ENCODE measurements at places on chromosomes 13 and 19.

DNA sequence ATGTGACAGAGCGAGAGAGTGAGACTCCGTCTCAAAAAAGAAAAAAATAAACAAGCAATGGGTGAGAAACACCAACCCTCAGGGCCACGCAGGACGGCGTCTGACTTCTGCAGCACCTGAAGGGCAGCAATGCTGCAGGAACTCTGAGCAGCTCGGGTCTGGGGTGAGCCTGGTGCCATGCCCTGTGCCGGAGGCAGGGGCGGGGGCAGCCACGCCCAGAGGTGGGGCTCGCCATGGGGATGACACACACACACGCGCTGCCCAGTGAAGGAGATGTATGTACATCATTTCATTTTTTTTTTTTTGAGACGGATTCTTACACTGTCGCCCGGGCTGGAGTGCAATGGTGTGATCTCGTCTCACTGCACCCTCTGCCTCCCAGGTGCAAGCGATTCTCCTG, 24.3 kb downstream of the GPX4 start:
- no peak for DNase-seq

DNA sequence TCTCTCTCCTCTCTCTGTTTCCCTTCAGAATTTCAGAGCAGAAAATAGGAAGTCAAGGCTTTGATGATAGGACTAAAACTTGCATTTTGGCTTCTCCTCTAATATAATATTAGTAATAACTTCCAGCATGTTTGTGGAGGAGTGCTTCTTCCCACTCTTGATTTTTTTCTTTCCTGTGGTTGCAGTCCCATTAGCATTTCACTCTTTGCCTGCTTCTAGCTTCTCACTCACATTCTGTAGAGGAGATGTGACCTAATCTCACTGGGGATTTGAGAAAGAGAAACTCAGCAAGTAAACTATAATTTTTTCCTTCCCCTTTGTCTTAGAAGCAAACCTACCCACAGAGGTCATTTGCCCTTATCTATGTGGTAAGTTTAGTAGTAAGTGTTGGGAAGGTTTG, 169.4 kb upstream of the HTR2A start:
- DNase-seq, result no peak

GRCh38 chr19:33290956-33291622, 11.2 kb downstream of the CEBPA start:
- DNase-seq, result no peak

DNA sequence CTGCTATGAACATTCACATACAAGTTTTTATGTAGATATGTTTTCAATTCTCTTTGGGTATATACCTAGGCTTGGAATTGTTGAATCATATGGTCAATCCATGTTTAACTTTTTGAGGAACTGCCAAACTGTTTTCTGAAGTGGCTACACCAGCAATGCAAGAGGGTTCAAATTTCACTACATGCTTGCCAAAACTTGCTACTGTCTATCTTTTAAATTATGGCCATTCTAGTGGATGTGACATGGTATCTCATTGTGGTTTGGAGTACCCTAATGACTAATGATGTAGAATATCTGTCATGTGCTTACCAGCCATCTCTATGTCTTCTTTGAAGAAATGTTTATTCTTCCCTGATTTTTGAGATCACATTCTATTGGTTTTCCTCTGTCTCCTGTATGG, 860.3 kb downstream of the DIAPH3 start:
- DNase-seq, result no peak

DNA sequence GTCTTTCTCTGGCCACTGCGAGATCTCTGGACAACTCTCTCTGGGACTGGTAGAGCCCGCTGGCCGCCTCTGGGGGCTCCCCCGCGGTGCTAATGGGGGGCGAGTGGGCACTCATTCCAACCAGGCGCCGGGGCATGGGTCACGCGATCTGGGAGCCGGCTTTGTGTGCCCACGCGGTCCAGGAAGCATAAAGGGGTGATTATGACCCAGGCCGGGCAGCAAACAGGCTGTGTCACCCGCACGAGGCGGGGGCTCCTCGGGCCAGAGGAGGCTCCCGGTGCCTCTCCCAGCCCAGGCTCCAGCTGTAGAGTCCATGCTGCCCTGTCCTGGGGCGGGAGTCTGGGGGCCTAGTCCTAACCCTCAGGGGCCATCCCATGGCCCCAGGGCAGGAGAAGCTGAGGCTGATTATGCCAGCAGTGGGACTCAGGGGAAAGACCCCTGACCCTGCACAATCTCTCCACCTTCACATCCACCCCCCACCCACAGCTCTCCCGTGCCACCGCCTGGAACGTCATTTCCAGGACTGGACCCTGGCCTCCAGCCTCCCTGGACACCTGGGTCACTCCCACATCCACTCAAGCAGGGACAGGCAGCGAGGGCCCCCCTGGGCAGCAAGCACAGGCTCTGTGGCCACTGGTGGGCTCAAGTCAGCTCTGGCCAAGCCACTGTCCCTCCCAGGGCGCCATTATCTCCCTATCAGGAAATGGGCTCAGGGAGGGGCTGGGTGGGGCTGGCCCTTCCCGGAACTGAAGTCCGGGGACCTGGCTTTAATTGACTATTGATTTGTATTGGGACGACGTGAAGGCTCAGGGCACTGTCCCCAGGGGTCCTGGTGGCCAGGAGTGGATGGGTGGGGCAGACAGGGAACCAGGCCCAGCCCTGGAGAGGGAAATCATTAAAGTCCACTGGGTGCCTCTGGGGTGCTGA, 50.0 kb downstream of the PTPRS start:
- DNase-seq, result no peak

DNA sequence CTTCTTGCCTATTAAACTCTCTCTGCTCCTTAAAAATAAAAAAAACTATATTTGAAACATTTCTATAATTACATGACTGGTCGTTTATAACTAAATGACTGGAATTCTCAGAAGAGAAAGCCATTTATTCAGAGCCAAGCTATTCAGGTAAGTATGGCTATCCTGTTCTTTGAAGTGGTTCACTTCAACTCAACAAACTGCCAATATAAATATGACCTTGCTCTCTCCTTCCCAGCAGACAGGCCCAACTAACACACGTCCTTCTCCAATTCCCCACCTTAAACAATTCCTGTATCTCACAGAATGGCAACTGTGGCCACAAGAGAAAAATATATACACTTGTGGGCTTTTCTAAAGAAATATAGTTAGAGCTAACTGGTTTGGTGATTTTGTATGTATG, 153.9 kb downstream of the MIPEP start:
- DNase-seq, result no peak

- DNase-seq, result no peak
These were observed 151.0 kb upstream of the TMTC4 start for GRCh38 chr13:100825557-100825956.

DNA sequence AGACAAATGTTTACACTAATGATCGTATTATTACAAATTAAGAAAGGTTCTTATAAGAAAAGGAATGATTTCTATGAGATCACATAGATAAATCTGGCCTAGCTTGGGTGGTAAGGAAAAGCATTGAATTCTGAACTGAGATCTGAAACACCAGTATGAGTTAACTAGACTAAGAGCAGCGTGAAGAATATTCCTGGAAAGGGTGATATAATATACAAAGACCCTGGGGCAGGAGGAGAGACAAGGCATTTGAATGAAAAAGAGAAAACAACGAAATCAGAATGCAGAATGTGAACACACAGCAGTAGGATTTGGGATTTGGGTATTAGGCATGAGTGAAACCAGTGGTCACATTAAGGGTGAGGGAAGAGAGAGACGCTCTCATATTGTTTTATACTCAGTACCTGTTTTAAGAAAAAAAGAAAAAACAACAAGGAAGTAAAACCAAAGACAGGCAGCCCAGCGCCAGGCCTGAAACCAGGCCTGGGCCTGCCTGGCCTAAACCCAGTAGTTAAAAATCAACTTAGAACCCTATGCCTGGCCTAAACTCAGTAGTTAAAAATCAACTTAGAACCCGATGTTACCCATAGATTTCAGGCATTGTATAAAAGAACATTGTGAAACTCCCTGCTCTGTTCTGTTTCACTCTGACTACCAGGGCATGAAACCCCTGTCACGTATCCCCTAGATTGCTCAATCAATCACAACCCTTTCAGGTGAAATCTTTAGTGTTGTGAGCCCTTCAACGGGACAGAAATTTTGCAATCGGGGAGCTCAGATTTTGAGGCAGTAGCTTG, 287.1 kb downstream of the ITGBL1 start:
- no peak for DNase-seq

GRCh38 chr13:89027694-89028306, 1356.6 kb downstream of the SLITRK5 start:
- DNase-seq, result no peak

DNA sequence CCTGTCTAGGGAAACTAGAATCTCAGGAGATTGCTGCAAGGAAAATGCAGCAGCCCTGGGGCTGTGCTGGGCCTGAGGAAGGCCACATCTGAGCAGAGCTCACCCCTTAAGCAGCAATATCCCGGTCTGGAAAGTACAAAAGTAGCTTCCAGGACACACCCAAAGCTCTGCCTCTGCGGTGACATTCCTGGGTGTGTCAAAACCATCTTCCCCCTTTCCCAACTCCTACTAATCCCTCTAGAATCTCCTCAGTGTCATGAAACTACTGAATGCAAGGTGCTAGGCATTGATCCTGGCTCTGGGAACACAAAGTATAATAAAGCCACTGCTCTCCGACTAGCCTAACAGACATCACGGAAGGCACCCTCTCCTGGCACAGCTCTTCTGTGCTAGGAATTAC, 5.0 kb downstream of the PBX4 start:
- no peak for DNase-seq

GRCh38 chr19:54481326-54481930, 8.3 kb upstream of the CDC42EP5 start:
- peak; percentile 63 for DNase-seq

DNA sequence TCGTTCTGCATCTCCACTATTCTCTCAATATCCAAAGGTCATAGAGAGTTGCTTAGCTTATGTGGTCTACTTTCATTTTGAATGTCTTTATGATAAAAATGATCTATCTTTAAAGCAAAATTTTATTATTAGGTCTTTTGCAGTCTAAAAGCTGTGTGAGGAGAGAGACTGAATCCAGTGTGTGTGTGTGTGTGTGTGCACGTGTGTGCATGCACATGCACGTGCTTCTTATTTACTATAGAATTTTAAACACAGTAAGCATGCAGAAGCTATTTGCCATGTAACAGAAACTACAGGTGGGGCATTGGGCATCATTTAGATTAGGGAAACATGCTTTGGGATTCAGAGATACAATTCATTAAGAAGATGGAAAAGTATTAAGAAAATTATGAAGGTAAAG, 136.0 kb upstream of the SPRY2 start:
- no peak for DNase-seq

DNA sequence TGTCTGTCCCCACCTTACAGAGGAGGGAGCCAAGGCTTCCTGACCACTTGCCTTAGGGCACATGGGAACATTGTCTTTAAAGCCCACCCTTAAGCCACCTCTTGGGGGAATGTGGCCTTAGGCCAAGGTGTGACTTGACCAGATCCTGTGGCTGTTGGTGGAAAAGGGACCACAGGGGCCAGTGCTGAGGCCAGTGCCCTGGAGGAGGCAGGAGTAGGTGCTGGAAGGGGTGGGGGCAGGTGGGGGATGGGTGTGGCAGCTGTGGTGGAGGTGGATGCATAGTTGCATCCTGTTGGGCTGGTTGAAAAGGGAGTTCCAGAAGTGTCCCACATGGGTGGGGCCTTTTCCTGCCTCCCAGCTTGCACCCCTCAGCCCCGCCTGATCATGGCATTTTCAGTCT, 44.8 kb downstream of the DNM2 start:
- no peak for DNase-seq

- DNase-seq, result peak; percentile 42
These were observed 45.8 kb upstream of the RGCC start for GRCh38 chr13:41411522-41411921.

DNA sequence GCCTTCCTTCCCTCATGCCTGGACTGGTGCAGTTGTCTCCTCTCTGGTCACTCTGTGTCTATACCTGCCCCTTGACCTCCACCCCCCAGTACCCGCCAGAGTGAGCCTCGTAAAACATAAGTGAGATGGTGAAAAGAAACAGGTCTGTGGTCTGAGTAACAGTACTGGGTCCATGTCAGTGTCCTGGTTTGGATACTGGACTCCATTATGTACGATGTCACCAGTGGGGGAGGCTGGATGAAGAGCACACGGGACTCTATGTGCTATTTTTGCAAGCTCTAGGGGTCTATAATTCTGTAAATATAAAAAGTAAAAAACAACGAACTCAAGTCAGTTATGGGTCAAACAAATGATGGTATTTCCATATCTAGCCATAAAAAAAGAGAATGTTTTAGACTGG, 14.4 kb downstream of the MYBPC2 start:
- no peak for DNase-seq

- no peak for DNase-seq
These were observed 1.1 kb downstream of the KEAP1 start for GRCh38 chr19:10501971-10502523.

GRCh38 chr13:58804832-58805231, 1173.3 kb downstream of the PCDH17 start:
- DNase-seq, result no peak

DNA sequence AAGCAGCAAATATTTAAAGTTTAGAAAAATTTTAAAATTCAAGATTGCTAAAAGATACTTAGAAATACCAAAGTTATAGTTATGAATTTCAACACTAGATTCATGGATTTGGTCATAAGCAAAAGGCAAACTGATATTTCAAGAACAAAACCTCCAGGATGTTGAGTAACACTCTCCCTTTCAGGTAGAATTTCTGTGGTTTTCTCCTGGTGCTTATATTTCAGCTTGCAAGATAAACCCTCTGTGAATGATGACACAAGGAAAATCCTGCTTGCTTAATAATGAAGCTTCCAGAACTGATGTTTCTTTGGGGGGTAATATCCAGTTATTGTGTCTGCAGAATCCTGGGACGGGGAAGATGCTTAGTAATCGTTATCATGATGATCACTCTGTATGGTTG, 320.3 kb upstream of the EDNRB start:
- no peak for DNase-seq

DNA sequence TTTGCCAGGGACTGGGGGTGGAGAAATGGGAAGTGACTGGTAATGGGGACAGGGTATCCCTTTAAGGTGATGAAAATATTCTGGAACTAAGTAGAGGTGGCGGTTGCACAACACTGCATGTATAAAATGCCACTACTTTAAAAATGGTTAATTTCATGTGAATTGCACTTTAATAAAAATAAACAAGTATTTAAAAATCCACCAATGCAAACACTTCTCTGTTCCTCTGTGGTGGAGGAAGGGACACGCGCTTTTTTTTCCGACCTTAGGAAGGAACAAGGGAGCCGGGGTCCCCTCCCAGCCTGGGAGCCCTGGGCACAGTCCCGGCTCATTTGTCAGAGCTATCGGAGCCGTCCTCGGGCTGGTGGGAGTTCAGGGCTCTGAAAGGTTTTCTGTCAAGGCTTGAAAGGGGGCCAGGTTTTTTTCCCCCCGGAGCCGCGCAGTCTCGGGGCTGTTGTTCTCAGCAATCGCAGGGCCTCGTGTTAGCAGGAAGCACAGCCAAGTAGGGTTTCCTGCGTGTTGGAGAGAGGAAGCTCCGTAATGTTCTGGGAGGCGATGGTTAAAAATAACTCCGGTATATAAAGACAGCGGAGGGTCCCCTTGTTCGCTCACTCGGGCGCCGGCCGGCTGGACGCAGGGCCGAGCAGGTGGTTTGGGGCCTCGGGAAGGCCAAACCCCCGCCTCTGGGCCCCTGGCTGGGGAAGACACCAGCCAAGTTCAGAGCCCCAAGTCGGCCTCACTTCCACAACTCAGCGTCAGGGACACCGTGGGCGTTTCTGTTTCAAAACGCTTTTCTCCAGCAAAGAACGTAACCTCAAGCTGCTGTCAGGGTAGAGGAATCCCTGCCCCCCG, 41.2 kb upstream of the KLF2 start:
- DNase-seq, result peak; percentile 94
